ENCODE measurements at places on chromosomes 2 and 18. TPM values are rescaled to one million over a fixed set of nuclear protein-coding genes. Genes with fewer than 3 reads are reported as not detected.

- DNase-seq = no peak
These were observed 108.2 kb downstream of the TCF4 start for GRCh38 chr18:55479656-55480420.

DNA sequence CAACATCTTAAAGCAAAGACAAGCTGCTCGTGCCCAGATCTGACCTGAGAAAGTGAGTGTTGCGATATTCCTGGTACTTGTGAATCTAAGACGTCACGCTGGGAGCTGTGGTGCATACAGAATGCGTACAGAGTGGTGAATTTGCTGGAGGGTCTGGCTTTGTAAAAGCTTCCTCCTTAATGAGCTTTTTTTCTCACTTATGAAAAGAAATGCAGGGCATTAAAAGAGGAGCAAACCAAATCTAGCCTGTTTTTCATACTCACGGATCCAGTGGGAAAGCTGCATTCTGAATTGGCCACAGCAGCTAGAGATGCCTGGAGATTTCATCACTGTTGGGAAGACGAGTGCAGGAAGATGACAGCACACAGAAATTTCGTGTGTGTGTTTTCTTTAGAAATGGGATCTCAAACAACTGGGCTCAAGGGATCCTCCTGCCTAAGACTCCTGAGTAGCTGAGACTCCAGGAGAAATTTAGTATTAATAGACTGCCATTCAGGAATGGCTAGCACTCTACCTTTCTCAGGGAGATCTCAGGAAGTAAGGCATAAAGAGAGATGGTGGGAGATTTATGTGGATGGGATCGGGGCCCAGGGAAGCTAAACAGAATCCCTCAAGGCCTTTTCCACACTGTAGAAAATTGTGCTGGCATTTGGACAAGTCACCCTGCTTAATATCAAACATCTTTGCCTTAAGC lies 181.3 kb downstream of the ALPK2 start:
- no peak for DNase-seq

Gene LINC00305
- total RNA-seq = not detected

DNA sequence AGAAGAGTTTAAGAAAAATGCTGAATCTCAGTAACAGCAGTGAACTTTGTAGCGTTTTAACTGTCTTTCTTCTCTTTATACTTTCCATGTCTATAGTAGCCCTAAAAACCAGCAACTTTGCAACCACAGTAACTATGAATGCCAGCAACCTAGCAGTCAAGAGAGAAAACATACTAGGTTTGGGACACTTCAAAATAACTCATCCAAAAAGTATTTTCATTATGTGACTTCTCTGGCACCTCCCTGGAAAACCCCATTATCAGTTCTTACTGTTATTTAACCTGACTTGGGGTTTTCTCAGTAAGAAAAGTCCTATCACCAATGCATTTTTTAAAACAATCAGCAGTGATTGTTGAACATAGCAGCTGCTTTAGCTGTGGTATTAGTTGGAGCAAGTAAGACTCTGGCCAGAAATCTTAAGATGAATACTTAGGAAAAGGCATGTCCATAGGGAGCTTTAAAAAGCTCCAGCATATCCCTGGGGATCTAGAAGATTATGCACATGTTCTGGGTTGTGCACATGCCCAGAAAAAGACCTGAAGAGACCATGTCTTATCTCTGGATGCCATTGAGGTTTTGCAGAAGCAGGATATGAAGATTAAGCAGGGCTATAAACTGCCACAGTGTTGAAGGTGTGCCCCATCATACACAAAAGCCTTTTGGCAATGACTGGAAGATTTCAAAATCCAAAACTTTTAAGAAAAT lies 411.3 kb downstream of the CMPK2 start:
- DNase-seq = no peak

Gene PSD4
- 16.9 TPM for total RNA-seq

Gene CIB4
- total RNA-seq = not detected

- DNase-seq = no peak
These were observed 158.3 kb downstream of the LDLRAD4 start for GRCh38 chr18:13376841-13377351.

- DNase-seq = no peak
These were observed 567.8 kb upstream of the KLHL29 start for GRCh38 chr2:22817197-22817596.

Gene MYO7B
- 0.78 TPM for total RNA-seq

GRCh38 chr2:176686328-176686727 lies 417.1 kb downstream of the MTX2 start:
- DNase-seq = no peak

DNA sequence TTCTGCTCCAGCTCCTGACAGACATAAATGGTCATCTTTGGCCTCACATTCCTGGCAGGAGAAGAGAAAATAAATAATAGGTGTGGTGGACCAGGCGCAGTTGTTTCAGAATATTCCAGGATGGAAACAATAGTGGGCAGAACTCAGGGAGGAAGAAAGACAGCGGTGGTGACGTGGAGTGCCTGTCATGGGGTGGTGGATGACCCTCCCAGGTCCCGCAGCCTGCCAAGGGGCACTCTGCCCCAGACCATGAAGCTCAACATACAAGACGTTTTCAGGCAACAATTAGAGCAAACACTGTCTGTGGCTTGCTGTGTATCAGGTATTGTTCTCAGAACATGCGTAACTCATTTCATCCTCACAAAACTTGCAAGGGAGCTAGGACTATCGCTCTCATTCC lies 50.9 kb downstream of the TFCP2L1 start:
- no peak for DNase-seq

DNA sequence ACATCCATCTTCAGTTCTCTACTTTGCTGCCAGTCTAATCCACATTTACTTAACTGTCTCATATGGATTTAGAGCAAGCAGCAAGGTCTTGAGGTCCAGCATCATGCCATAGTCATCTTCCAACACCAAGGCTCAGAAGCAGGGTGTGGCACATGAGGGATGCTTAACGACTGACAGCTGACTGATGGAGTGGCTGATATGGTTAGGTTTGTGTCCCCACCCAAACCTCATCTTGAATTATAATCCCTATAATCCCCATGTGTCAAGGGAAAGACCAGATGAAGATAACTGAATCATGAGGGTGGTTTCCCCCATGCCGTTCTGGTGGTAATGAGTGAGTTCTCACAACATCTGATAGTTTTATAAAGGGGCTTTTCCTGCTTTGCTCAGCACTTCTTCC lies 257.3 kb downstream of the NBAS start:
- DNase-seq = no peak

Gene UPP2
- total RNA-seq = not detected

Gene EHD3
- total RNA-seq = 35.8 TPM

Gene SCN3A
- 6.0 TPM for total RNA-seq

DNA sequence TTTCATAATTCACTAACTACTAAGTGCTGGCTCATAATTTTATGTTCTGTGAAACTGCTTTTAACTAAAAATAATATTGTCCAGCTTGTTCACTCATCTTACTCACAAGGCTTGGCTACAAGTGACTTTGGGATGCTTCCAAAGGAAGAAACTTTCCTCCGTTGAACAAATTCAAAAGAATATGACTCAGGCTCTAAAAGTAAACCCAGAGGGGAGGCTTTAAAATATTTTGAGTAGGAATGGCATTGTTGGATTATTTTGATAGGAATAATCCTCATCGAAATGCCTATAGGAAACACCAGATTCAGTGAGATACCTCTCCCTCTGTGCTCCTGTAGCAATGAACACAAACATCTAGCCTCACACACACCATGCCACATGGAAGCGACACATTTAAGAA lies 25.2 kb upstream of the TLK1 start:
- no peak for DNase-seq
